ENCODE measurements at places on chromosomes 2 and 18.

DNA sequence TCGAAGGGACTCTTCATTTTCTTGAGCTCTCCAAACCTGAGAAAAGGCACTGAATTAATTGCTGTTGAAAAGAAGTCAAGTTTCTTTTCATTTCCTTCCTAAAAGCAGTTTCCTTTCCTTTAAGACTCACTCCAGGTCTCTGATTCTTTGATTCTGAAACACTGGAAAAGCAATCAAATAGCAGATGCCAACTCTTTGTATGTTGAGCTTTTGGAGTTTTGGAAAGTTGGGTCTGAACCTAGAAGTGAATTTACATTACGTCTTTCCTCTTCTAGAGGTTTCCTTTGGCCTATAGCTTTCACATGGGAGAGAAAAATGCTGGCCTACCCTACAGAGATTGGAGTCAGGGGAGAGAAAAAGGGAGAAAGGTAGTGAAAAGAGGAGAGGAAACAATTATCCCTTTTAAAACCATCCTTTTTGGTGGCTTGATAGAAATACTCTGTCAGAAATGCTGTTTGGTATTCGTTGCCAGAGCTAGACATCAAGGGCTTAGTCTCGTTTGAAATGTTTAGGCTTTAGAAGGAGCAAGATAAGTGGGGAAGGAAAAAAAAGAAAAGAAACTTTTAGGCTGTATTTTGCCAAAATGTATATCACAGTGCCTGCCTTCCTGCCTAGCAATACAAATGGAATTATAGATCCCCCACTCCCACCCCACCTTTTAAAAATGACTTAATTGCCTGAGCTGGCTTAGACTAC, 187.7 kb downstream of the PRPF40A start:
- no peak for DNase-seq

GRCh38 chr2:57959390-57959789, 87.2 kb upstream of the VRK2 start:
- DNase-seq = no peak

DNA sequence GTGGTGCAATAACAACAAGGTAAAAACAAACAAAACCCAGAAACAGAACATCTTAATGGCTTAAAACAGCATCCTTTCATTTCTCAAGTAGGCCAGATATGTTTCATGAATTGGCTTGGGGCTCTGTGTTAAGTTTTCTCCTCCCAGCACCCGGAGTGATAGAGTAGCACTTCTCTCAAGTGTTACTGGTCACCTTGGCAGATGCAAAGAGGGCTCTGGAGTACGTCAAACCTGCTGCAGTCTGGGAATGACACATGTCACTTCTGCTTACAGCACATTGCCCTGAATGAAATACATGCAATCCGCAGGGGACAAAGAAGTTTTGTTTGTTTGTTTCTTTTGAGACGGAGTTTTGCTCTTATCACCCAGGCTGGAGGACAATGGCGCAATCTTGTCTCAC, 639.3 kb downstream of the CNTNAP5 start:
- no peak for DNase-seq

DNA sequence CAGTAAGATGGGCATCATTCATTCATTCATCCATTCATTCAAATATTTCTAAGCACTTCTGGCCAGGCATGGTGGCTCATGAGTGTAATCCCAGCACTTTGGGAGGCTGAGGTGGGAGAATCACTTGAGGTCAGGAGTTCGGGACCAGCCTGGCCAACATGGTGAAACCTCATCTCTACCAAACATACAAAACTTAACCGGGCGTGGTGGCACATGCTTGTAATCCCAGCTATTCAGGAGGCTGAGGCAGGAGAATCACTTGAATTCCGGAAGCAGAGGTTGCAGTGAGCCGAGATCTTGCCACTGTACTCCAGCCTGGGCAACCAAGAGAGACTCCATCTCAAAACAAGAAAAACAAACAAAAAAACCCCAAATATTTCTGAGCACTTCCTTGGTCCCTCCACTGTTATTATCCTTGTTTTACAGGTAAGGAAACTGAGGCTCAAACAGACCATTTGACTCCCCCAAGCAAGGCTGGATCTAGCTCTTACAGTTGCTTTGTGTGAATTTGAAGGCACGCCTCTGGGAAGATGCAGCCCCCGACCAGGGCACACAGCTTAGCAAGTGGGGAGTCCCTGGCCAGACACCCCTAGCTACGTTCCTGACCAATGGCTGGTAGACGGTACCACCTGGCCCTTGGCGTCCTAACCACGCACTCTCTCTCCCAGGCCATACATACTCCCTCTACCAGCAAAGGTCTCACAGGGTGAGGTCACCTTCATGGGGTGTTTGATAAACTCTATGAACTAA, 50.6 kb upstream of the ODC1 start:
- no peak for DNase-seq

- DNase-seq = no peak
These were observed 1070.3 kb downstream of the SUCLG1 start for GRCh38 chr2:83388804-83389203.

DNA sequence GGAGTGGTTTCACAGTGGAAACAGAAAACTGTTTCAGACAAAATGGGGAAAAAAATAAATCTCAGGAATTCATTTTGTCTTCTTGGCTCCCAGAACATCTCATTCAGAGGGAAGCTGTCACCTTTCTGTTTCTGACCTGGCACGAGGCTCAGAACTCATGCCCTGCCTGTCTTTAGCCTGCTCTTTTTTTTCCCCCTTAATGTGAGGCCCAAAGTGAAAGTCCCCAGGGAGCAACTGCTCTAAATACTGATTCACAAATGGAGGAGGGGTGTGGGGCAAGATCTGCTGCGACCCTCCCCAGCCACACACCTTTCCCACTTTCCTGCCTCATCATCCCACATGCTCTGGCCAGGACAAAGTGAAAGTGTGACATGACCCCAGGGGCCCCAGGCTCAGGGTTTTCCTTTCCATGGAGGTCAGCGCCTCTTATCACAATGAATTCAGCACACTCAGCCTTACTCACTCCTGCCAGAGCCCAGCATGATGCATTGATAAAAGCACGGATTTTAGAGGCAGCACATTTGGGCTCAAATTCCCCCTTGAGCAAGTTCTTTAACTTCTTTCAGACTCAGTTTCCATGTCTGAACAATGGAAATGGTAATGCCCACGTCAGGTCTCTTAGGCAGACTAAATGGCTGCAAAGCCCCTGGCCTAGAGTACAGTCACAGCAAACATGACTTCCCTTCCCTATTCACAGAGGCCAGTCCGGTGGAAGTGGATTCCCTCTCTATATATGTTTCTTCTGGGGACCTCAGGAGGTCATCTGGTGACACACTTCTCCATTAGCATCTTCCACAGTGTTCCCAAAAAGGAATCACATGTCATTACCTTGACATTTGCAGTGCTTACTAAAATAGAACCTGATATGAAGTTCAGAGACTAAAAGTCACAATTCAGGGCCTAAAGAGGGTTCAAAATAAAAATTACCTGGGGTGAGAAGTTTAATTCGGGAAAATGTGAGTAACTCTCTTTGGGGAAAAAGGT, 55.3 kb upstream of the TMEM163 start:
- no peak for DNase-seq

DNA sequence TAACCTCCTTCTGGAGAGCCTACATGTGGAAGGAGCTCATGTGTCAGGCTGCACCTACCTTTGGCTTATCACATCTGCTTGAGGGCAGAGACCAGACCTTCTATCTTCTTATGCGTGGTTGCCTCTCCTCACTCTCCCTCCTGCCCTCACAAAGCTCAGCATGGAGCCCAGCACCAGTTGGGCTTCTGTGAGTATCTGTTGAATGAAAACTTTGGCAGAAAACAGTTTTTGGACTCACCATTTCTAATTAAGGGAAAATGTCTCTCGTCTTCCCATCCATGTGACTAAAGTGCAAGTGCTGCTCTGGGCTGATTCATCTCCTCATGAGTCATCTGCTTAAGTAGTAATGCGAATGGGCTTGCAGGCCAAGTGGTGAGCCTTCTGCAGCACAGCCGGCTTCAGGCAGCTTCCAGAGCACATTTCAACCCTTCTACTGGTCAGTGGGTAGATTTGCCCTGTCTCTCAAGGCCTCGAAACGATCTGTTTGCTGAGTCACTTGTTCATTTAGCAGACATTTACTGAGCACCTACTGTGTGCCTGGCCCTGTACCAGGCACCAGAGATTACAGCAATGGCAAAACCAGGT, 102.6 kb downstream of the VSNL1 start:
- DNase-seq = no peak

GRCh38 chr2:127356531-127356930, 31.2 kb downstream of the MAP3K2 start:
- DNase-seq = no peak

DNA sequence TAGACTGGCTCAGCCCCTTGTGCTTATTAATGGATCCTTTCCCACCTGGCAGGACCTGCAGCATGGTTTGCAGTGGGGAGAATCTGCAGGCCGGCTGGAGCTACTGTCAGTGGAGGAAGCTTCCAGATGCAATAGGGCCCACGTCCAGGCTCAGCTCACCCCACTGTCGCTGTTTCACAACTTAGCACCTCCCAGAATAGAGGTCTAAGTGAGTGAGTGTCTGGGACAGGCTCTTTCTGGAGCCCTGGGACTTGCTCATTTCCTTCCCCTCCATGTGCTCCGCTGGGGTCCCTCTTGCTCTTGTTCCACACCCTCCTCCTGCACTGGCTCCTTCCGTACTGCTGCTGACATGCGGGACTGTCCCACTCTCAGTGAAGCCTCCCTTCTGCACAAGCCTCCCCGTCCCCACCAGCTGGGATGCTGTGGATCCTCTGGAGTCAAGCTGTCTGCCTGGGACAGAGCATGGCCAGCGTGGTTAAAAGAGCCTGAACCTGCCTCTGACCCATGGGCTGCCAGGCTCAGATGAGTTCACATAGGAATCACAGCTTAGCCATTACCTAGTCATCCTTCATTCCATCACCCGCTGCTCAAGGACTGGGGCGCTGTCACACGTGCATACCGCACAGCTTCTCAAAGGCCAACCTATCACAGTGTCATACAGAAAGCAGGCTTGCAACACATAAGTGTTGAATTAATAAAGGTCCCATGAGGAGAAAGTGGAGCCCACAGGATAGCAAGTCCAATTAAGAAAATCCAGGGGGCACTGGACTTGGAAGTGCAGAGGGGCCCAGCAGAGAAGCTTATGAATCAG, 135.9 kb downstream of the ACKR3 start:
- no peak for DNase-seq

DNA sequence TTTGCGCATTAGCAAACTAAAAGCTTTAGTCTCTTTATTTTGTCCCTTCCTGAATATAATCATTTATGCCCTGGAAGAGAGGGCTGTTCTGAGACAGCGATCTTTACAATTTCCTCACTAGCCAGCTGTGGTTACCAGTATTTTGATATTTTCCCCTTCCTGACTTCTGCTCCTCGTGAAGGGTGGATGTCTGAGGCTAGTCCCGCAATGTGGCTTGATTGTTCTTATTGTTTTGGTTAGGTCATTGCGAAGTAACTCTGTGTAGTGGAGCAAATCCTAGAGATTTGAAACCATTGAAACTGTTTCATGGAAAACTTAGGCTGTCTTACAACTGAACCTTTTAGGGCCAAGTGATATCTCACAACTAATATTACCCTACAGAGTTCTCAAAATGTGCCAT, 2.4 kb downstream of the MRPL33 start:
- DNase-seq = no peak

DNA sequence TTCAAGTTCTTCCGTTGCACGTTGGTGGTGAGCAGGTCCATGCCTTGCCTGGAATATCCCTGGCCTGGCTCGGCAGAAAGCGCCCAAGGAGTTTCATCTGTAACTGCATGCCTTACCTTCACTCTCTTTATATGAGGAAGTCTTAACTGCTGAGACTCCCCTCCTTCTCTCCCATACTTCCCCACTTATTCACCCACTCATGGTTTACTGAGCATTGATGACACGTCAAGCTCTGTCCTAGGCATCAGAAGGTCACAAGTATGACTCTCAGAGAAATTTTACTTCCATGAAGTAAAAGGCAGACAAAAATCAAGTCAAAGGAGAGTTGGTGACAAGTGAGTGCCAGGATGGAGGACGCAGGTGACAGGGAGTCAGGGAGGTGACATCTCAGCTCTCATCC, 68.2 kb downstream of the TBC1D8 start:
- DNase-seq = no peak

DNA sequence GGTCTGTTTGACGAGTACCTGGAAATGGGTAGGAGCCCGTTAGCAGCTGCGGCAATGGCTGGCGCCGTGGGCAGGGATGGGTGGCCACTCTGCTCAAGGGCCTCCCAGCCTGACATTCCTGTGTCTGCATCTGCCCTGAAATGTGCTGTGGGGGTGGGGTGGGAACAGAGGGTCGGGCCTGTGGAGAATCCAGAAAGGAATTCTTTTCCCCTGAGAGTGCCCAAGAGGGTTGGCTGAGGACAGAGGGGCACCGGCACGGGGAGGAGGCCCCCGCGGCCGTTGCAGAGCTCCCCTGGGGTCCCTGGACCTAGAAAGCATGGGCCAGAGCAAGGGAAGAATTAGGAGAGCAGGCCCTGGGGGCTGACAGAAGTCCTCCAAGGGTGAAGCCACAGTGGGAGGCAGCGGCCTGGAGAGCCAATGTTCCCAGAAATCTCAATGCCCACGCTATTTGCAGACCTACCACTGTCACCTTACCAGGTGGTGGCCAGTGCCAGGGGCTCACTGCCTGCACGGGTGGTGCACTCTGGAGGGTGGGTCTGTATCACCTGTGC, 27.8 kb downstream of the ANO7 start:
- no peak for DNase-seq

GRCh38 chr2:144405321-144405720, 114.6 kb downstream of the ZEB2 start:
- no peak for DNase-seq

GRCh38 chr2:25073025-25073424, 31.1 kb downstream of the EFR3B start:
- peak; percentile 22 for DNase-seq

DNA sequence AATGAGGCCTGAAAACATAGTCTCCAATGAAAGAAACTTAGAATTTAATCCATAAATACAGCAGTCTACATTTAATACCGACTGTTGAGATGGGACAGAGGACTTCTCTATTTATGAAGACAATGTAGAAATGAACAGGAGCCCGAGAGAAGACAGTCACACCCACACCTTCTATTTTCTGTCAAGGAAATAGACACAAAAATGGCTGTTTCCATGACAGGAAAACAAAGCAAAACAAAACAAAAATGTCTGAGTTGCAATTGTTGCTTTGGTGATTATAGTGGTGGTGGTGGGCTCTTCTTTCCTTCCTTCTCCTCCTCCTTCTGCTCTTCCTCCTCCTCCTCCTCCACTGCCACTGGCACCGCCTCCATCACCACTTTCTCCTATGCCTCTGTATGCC, 72.3 kb upstream of the CCDC68 start:
- DNase-seq = no peak

- no peak for DNase-seq
These were observed 117.4 kb downstream of the CDCA7 start for GRCh38 chr2:173472112-173472511.

DNA sequence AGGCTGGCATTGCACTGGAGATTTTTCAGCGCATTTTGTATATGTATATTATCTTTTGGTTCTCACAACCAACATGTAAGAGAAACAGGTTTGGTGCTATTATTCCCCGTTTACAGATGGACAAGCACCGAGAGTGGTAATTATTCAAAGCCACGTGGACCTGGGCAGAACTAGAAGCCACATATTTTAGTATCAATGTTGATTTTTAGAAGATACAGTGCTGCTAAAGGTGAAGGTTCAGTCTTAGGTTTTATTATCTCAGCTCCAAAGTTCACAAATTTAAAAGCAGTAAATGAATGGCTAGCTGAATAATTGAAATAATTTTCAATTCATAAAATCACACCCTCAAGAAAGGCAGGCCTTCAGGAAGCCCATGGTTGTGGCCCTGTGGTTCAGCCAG, 400.6 kb upstream of the ID2 start:
- DNase-seq = no peak
